ENCODE measurements at places on chromosomes 5 and 9.

DNA sequence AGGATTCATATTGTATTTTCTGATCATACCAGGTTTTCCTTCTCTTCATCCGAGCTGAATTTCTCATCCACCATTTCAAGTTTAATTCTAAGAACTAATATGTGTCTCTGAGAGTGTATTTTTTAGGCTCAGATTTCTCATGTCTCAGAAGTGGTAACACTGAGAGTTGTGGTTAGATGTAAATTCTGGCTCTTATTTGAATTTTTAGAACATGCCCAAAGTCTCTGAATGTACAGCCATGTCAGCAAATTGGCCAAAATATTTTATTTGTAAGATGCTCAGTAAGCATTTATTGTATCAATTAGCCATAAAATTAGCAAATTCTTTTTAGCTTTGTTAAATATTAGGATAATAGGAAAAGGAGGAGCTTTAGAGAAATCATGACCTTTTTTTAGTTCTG lies 16.6 kb downstream of the SV2C start:
- DNase-seq, result no peak

GRCh38 chr5:76836585-76836984 lies 13.2 kb upstream of the S100Z start:
- DNase-seq, result no peak

- DNase-seq, result no peak
Measured at GRCh38 chr5:80275347-80275746, 19.5 kb upstream of the SERINC5 start.

DNA sequence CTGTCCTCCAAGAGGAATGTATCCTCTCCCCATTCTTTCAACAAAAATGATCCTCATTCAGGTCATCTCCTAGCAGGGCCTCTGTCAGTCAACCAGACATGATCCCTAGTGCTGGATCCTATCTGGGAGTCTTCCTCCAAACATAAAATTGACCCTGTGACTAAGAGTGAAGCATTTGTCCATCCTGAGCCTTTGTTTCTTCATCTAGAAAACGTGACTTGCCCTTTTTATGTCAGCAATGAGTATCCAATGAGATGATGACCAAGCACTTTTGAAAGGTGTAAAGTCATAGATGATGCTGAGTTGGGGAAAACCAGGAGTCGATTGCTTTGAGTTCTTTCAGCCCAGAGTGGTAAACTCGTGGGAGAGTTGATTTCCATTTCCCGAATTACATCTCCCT lies 143.3 kb downstream of the CMYA5 start:
- no peak for DNase-seq

- no peak for DNase-seq
Measured at GRCh38 chr9:107177243-107177839, 105.7 kb upstream of the RAD23B start.

- DNase-seq, result no peak
Measured at GRCh38 chr5:45399041-45399440, 297.1 kb downstream of the HCN1 start.

GRCh38 chr5:117095346-117096332 lies 521.0 kb upstream of the SEMA6A start:
- DNase-seq, result no peak

DNA sequence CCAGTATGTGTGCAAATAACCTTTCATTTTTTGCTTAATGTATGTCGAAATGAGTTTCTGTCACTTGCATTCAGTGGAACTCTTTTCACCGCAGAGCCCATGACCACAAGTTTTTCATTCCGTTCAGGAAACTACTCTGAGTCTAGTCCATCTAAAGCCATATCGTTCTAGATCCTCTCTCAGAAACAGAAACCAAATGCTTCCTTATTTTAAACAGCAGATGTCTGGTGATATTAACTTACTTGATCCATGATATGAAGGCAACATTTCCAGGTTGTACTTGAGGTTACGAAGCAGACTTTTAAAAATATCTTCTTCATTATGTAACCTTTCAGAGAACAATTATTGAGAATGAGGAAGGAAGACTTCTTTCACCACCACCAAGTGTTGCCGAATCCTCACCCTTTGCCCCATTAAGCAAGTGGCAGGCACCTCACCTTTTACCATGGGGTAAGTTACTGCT lies 72.4 kb upstream of the GNAQ start:
- DNase-seq, result no peak

GRCh38 chr5:144328980-144329379 lies 158.3 kb downstream of the KCTD16 start:
- no peak for DNase-seq

DNA sequence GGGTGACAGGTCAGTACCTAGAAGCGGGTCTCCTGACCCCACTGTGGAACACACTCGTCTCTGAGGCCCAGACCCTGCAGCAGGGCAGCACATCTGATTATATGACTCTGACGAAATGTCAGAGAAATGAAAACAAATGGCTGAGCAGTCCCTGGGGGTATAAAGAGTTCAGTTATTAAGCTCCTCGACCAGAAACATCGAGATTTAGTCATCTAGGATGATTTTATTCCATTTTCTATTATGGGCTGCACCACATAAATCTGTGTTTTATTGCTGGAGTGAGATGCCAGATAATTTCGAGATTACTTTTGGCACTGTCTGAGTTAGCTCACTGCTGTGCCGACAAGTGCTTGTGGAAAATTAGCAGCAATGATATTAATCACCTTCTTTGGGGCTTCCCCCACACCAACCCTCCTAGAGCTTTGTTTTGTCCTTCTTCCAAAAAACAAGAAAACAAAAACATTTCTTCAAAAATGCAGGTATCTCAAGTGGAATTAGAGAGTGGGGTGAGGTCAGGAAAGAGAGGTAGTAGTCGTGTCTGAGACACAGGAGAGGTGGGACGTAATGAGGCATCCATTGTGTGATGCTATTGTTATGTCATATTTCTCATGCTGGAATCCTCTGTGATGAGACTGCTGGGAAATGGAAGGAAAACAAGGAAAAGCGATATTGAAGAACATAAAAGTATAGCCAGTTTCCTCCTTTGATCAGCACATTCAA lies 495.5 kb downstream of the DMAC1 start:
- no peak for DNase-seq

- no peak for DNase-seq
Measured at GRCh38 chr5:155591273-155591672, 577.7 kb downstream of the KIF4B start.

- DNase-seq, result no peak
Measured at GRCh38 chr5:104778-105296, 12.9 kb downstream of the PLEKHG4B start.

- DNase-seq, result no peak
Measured at GRCh38 chr9:27703216-27703980, 130.1 kb upstream of the C9orf72 start.

DNA sequence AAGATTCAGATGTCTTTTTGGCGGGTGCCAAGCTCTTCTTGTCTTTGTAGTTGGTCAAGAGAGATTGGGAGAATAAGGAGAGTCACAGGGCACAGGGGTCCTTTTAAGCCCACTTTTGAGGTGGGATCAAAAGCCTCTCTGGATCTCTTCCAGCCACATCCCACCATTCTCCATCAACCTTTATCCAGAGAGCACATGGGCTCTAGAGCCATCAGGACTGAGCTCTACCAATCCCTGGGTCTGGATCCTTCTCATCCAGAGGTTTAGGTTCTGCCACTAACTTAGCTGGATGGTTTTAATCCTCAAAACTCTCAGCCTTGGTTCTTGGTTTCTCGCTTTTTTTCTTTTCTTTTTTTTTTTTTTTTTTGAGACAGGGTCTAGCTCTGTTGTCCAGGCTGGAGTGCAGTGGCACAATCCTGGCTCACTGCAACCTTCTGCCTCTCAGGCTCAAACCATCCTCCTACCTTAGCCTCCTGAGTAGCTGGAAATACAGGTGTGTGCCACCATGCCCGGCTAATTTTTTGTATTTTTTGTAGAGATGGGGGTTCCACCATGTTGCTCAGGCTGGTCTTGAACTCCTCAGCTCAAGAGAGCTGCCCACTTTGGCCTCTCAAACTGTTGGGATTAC lies 44.6 kb upstream of the MATR3 start:
- no peak for DNase-seq

DNA sequence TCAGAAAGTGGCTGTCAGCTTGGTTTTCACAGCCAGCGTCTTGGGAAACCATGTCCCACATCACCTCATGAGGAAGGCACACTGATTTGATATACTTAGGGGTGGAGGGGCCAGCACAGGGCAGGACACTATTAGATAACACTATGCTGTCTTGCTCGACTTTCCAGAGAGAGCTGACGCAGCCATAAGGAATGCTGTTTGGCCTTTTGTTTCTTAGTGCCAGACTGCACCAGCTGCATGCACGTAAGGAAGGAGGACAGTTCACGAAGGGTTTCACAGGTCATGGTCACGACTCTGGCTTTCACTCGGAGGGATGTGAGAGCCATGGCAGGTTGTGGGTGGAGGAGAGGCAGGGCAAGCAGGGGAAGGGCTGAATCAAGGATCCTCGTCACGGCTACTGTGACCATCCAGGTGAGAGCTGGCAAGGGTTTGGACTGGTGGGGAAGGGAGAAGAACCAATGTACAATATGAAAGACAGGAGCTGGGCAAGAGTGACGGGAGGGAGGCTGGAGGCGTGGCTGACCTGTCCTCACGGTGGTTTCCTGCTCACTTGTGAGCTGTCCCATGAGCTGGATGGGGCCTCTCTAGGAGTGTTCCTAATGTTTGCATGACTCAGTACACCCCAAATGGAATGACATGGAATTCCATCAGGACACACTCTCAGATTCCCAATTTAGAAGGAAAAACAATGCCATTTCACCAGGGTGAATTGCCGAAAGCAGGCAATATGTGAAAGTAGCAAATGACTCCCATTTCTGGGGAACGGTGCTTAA lies 61.7 kb downstream of the OTULIN start:
- DNase-seq, result no peak

DNA sequence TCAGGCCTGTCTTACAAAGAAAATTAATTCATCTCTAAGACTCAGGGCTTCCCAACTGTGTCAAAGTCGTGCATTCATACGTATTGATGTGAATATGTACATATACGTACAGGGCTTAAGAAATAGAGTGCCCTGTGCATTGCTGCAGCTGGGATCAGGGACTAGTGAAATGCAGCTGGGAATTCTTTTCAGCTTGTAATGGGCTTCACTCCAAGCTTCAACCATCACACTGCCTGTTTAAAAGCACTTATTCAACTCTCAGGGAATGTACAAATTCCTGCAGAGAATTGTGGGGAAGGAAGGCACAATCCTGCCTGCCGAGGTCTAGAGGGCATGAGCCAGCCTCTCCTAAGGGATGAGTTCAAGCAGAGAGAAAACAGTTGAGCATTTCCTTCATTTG lies 59.6 kb upstream of the MAN2A1 start:
- no peak for DNase-seq

DNA sequence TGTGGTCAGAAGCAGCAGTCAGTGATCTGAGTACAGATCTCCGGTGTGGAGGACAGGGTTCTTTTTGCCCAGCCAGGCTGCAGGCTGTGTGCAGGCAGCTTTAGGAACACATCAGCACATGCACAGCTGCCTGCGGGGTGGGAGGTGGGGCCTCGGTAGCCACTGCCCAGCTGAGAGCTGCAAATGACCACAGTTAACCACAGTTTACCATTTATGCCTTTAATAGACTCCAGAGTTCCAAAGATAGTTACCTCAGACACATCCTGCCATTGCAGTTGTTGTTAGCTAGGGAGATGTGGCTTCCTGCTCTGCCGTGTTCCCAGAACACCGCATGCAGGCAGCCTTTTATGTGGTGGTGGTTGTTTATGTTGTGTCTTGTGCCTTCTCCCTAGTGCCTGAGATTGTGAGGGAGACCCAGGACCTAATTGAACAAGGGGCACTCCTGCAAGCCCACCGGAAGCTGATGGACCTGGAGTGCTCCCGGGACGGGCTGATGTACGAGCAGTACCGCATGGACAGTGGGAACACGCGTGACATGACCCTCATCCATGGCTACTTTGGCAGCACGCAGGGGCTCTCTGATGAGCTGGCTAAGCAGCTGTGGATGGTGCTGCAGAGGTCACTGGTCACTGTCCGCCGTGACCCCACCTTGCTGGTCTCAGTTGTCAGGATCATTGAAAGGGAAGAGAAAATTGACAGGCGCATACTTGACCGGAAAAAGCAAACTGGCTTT lies 10.2 kb downstream of the EXOC3 start:
- peak; percentile 36 for DNase-seq

GRCh38 chr5:89147031-89147430 lies 264.0 kb upstream of the MEF2C start:
- no peak for DNase-seq

DNA sequence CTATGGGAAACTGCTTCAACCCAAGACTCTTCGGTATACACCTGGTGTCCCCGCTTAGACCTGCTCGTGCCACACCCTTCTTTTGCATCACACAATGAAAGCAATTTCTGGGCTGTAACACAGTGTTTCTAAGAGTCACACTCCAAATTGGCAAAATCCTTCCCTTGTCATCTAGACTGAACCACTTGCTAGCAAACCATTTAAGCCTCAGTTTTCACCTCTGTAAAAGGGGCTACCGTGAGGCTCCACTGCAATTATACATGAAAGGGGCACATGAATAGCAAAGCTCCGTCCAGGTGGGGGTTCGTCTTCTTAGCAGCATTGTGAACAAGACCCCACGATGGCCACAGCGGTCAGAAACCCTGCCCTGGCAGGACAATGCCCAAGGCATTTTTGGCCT lies 166.8 kb downstream of the PAX5 start:
- DNase-seq, result no peak

DNA sequence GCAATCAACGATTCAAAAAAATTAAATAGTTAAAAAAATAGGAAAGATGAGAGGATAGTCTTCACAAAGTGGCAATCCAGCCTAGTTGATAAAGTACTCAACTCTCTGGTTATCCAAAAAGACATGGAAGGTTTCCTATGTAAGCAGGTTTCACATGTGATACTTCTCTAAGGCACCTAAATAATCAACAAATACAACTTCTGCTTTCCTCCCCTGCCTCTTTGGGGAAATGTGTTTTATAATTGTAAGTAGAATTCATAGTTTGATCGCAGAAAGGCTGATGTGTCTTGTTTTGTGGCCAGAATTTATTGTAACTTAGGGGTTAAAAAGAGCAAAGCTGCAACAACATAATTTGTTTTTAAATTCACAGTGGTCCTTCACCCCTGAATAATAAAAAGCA lies 855.5 kb upstream of the DMAC1 start:
- no peak for DNase-seq

DNA sequence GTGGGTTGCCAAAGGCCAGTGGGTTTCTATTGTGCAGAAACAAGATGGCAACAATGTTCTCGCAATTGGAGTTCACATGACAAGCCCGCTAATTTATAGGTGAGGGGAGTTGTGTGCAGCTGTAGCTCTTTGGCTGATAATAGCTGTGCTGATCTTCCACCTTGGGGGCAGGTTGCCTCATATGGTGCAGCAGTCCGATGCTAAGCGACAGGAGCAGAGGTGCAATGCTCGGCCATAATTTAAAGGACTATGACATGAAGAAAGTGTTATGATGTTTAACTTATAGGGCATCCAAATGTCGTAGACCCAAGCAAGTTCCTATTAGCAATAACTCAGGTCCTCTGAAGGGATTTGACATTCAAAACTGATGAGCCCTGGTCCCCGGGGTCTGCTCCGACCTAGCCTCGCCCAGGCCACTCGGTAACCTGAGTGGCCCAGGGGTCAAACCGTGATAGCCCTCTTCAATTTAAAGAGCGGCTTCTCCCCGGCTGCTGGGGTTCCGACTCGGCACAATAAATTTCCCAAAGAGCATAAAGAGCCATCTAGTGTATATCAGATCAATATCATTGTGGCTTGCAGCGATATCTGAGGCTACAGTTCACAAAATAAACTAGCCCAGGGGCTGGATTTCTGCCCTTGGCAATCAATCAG lies 724.0 kb downstream of the IRX1 start:
- no peak for DNase-seq

GRCh38 chr5:121737120-121737519 lies 114.6 kb upstream of the FTMT start:
- DNase-seq, result no peak
